ENCODE measurements at places on chromosomes 1 and 21.

GRCh38 chr1:211603191-211603701 lies 24.3 kb upstream of the SLC30A1 start:
- DNase-seq, result no peak

GRCh38 chr1:224733027-224733911 lies 117.2 kb downstream of the CNIH3 start:
- no peak for DNase-seq

DNA sequence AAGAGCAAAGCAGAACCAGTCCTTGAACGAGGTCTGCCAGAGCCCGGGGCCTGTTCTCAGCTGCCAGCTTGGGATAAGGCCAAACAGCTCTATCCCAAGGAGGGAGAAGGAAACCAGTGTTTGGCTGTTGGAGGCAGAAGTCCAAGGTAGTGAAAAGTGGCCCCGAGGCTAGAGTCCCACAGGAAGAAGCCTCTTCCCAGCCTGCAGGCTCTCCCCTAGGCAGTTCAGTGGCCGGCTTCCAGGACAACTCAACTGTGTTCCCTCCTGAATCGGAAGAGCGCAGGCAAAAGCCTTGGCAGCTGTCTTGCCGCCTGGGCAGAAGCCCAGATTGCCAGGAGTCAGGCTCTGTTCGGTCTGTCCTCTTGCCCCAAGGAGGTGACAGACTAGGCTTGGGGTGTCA lies 19.3 kb downstream of the QSOX1 start:
- no peak for DNase-seq

DNA sequence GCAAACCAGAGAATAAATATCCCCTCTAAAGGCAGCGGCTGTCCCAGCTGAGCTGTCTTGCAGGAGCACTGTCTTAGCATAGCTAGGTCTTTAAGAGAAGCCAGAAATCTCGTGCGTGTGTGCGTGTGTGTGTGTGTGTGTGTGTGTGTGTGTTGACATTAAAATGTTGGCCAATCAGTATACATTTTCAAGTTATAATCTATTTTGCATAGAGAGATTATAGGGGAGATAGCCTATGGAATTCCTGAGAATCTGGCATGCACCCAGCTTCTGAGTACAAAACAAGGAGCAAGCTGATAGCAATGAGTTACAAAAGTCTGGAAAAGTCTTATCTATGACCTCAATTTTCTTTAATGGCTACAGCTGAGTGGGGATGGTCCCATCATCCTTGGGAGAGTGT lies 17.7 kb downstream of the METTL13 start:
- no peak for DNase-seq

- no peak for DNase-seq
Observed at GRCh38 chr1:10664251-10664650, 132.2 kb downstream of the CASZ1 start.

- no peak for DNase-seq
Observed at GRCh38 chr1:237809099-237809498, 81.6 kb downstream of the ZP4 start.

DNA sequence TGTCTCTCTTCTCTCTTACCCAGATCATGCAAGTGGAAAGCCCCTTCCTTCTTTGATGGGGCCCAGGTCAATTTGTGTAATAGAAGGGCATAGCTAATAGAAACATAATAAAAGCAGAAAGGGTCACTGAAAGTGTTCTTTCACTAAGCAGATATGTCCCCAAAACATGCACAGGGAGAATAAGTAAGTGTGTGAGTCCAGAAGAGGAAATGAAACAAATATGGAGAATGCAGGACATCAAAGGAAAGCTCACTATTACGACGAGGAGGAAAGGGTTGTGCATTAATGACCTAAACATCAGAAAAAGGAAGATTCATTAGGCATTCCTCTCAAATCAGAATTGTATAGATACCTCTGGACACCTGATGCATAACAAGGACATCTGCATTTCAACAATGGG lies 81.4 kb upstream of the SMYD2 start:
- no peak for DNase-seq

- DNase-seq, result no peak
Observed at GRCh38 chr1:187157115-187157514, 328.4 kb downstream of the PLA2G4A start.

DNA sequence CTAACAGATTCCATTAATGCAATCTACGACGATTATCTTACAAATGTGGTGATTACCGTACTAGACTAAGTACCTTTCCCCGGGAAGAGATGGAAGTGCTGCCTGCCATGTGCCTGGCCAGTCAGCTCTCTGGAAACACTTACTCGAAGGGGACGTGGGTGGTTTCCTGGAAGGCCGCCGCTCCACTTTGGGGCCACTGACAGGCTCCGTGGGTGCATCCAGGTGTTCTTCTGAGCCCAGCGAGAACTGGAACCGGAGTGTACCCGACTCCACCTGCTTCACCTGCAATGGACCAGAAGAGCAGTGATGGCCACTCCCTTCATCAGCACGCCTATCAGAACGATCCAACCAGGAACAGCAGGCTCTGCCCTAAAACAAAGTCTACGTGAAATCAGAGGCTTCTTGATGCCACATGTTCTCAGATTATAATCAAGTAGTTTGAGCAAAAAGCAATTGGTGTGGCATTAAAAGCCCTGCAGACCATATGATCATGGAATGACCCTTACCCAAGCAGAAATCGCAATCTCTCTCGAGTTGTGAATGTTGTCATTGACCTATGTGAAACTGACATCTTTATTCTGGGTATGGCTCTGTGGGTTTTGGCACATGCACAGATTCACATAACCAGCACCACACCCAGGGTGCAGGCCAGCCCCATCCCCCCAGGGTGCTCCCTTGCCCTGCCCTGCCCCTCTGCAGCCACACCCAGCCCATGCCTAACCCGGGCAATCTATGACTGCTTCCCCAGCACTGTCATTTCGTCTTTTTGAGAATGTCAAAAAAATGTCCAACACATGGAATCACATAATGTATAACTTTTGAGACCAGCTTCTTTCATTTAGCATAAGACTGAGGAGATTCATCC lies 64.5 kb downstream of the NPHP4 start:
- DNase-seq, result no peak

DNA sequence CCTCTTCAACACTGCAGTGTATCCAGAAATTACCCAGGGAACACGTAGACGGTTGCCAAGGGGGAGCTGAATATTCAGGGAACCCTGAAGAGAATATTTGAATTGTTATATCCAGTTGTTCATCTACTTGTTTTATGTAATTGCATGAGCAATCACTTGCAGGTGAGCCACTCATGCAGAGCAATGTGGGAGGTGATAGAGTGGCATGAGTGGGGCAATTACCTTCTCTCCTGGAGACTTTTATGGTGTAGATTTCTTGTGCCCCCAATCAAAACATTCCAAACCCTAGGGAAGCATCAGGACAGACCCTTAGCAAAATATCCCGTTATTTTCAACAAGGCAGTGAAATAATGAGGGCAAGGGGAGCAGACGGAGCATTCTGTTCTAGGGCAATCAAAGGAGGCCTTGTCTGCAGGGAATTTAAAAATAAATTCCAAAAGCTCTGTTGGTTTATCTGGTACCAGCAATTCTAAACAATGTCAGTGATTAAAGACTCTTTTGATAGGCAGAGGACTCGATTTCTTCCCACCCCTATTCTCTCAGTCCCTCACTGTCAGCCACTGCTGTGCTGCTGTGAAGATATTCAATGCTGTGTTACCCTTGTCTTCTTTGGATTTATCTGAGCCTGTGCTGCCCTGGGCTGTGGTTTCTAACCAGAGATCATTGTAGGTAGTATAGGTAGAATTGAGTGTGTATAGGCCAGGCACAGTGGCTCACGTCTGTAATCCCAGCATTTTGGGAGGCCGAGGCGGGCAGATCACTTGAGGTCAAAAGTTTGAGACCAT lies 180.2 kb upstream of the MAP1LC3C start:
- DNase-seq, result no peak

- DNase-seq, result no peak
Observed at GRCh38 chr1:194598098-194598497, 1411.7 kb upstream of the B3GALT2 start.

- DNase-seq, result no peak
Observed at GRCh38 chr1:181173761-181174447, 85.4 kb downstream of the IER5 start.

GRCh38 chr1:86069757-86070145 lies 86.8 kb downstream of the COL24A1 start:
- no peak for DNase-seq

Data from T-helper 2 cell (primary cell).